ELF-1 (cell line): ENCODE measurements at places on chromosomes 7 and 10.

- DNase-seq: no peak
These were observed 92.5 kb downstream of the COL13A1 start for GRCh38 chr10:69894156-69894555.

GRCh38 chr10:90857635-90858460 lies at the start of gene HTR7:
Gene HTR7 (minus strand): TSS chr10:90858039. CDS start chr10:90857671, 368 bp downstream.
- peak; percentile 69 for DNase-seq

- no peak for DNase-seq
These were observed 57.8 kb upstream of the MSRB2 start for GRCh38 chr10:23037561-23037960.

DNA sequence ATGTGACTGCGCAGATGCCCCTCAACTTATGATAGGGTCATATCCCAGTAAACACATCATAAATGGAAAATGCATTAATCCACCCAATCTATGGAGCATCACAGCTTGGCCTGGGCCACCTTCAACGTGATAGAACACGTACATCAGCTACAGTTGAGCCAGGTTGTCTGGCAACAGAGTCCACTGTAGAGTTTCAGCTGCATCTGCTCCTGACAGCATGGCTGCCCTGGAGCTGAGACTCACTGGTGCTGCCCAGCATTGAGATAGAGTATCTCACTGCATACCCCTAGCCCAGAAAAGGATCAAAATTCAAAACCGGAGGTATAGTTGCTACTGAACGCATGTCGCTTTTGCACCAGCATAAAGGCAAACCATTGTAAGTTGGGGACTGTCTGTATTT lies 437.7 kb upstream of the MKI67 start:
- no peak for DNase-seq

- no peak for DNase-seq
These were observed 310.9 kb upstream of the NRG3 start for GRCh38 chr10:81564143-81564542.

GRCh38 chr7:55438085-55438756 lies 73.1 kb downstream of the LANCL2 start:
- DNase-seq: no peak

- no peak for DNase-seq
These were observed 537.3 kb upstream of the MGMT start for GRCh38 chr10:128929767-128930166.

- peak; percentile 27 for DNase-seq
These were observed 8.7 kb downstream of the GPR146 start for GRCh38 chr7:1053002-1053411.

GRCh38 chr7:45028138-45028919 lies 28.3 kb downstream of the CCM2 start:
- DNase-seq: no peak

GRCh38 chr10:114801411-114801813 lies 20.2 kb upstream of the FHIP2A start:
- no peak for DNase-seq

DNA sequence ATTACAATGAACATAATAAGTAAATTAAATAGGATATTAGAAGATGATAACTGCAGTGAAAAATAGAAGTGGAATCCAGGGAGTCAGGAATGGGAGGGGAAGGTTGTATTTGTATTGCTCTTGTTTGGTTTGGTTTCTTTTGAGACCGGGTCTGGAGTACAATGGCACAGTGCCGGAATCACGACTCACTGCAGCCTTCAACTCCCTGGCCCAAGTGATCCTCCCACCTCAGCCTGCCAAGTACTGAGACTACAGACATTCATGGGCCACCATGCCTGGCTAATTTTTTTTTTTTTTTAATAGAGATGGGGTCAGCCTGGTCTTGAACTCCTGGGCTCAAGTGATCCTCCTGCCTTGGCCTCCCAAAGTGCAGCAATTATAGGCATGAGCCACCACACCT lies 59.9 kb upstream of the LRRC4 start:
- no peak for DNase-seq

- DNase-seq: no peak
These were observed at the start of gene PPP1R3A for GRCh38 chr7:113918946-113919345. Gene PPP1R3A (minus strand): TSS chr7:113919009. CDS start chr7:113918996, 13 bp downstream.

DNA sequence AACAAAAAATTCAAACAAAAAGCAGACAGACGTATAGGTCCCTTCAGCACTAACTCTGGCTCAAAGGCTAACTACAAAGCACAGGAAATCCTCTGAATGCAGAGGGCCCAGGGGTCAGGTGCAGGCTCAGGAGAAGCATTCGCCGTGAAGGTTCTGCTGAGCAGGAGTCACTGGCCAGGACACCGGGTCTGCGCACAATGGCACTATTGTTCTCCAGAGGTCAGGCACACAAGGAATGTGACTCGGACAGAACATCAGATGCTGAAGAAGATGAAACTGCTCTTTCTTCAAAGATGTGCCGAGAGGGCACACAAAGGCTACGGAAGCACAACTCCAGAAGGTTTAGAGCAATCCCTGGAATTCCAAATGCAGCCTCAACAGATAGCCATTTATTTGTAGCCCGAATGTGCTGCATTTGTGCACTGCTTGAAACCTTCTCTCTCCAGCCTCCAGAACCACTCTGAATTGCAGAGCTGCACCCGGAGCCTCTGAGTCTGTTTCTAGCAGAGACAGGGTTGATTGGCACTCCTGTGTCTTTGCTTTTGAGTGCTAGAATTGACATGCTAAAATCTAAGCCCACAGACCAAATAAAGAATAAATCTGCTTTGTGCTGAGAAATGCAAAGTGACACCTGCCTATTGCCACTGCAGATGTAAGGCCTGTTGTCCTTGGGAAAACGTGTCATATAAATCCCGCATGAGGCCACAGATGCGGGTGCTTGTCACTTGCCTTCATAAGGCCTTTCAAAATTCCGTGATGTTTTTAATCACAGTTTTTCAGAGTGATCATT lies 85.4 kb upstream of the AFAP1L2 start:
- peak; percentile 67 for DNase-seq

DNA sequence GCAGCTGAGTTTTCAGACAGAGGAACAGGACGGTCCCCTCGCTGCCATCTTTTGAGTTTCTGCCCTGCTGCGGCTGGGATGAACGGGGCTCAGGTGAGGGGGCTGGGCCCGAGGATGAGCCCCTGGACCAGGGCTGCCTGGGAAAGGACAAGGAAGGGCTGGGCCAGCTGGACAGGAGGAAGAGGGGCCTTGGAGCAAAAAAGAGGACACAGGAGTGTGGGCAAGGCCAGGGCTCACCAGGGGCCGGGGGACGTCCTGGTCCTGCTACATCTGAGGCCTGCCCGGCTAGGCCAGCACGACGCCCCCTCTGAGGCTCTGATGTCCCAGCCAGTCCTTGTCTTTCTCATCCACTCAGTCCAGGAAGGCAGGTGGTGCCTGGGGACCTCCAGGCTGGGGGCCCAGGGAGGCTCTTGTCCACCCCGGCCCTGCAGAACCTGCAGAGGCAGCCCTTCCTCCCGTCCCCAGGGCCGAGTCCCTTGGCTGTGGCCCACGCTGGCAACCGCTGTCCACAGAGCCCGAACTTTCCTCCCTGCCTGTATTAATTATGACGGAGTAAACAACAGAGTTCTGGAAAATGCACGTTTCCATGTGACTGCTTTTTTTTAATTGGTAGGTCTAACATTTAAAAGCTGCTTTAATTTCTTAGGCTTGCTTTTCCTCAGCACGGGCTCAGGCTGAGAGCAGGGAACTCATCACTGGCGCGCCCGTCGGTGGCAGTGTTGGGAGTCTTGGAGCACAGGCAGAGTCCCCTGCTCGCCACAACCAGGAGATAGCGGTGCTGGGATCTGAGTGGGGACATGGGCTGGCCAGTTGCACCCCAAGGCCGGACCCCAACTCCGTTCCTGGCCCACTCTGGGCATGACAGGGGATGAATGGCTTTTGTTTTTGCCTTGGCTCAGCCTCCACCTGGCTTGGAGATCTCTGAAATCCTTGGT lies 187.7 kb downstream of the ELFN1 start:
- DNase-seq: no peak

GRCh38 chr7:20804345-20804744 lies 17.7 kb upstream of the SP8 start:
- DNase-seq: no peak

GRCh38 chr10:132700156-132701098 lies 85.5 kb downstream of the NKX6-2 start:
- no peak for DNase-seq

GRCh38 chr7:1659696-1660095 lies 10.4 kb upstream of the ELFN1 start:
- no peak for DNase-seq

DNA sequence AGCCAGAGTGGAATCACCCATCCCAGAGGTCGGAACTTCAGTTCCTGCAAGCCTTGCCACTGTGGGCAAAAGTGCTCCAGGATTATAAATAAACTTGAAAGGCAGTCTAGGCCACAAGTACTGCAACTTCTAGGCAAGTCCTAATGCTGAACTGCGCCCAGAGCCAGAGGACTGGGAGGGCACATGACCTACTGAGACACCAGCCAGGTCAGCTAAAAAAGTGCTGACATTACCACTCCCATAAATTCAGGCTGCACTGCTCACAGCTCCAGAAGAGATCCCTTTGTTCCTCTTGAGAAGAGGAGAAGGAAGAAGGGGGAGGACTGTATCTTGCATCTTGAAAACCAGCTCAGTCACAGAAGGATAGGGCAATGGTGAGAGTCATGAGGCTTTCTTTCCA lies 1084.1 kb upstream of the PHF14 start:
- DNase-seq: no peak

- no peak for DNase-seq
These were observed 92.6 kb downstream of the LHPP start for GRCh38 chr10:124554085-124554858.

GRCh38 chr10:6936931-6937330 lies 356.9 kb upstream of the PRKCQ start:
- no peak for DNase-seq

GRCh38 chr10:100148353-100149211 lies 37.2 kb downstream of the ERLIN1 start:
- no peak for DNase-seq

GRCh38 chr7:155223503-155223902 lies 74.2 kb upstream of the INSIG1 start:
- DNase-seq: no peak
